ENCODE measurements at places on chromosomes 6 and 20.

GRCh38 chr20:25280051-25280573 lies 32.2 kb downstream of the PYGB start:
- no peak for DNase-seq

DNA sequence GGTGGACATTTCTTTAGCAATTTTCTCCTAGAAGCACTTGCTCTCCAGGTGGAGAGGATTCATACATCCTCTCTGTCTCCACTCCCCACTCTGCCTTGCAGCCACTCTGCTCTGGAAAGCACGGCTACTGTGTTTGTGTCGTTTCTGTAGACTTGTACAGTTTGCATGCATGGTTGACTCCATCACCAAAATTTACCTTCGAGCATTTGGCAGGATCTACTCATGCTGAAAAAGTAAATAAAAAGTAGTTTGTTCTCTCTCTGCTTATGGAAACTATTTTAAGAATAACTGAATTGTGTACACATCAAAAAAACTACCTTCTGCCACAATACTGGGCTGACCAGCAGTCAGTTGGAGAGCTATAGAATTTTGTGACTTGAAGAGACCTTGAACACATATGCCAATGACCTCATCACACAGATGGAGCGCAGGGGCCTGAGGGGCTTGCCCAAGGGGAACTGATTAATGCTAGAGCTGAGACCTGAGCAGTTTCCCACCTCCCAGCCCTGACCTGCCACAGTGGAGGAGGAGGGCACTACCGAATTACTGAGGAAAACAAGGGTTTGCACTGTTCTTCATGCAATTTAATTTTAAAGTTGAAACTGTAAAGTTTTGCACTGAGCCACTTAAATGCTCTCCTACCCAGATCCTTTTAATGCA lies 33.7 kb upstream of the FOXQ1 start:
- no peak for DNase-seq

- DNase-seq: no peak
Measured at GRCh38 chr6:34181908-34182307, 36.0 kb upstream of the GRM4 start.

DNA sequence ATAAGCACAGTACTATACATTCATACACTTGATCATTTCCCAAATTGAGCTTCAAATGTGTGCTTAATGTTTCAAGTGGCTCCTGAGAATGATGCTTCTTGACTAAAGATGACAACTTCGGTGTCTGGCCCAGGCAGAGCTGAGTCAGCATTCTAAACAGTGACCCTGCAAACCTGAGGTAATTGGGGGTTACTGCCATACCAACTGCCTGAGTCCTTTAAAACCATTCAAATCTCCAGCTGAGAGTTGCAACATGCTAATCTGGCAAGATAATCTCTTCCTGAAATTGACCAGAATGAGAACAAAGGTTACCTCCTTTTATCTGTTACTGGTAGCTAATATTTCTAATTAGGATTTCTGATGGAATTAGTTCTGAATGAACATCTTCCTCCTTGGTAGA lies 8.2 kb downstream of the BACH2 start:
- DNase-seq: no peak

DNA sequence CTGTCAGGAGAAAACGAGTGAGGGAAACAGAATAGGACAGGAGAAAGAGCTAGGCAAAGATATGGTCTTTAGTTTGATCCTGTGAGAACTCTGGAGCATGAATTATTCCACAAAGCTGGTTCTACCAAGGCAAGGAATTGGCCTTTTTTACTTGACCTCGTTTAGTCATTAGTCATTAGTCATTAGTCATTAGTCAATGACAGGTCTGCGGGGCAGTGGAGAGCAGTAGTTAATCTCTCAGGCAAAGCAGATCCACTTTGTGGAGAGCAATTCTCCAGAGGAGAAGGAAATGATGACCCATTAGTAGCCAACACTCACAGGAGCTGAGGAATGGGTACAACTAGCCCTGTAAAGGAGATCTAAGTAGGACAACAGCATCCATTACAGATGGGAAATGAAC lies 22.0 kb upstream of the ABCC10 start:
- no peak for DNase-seq

DNA sequence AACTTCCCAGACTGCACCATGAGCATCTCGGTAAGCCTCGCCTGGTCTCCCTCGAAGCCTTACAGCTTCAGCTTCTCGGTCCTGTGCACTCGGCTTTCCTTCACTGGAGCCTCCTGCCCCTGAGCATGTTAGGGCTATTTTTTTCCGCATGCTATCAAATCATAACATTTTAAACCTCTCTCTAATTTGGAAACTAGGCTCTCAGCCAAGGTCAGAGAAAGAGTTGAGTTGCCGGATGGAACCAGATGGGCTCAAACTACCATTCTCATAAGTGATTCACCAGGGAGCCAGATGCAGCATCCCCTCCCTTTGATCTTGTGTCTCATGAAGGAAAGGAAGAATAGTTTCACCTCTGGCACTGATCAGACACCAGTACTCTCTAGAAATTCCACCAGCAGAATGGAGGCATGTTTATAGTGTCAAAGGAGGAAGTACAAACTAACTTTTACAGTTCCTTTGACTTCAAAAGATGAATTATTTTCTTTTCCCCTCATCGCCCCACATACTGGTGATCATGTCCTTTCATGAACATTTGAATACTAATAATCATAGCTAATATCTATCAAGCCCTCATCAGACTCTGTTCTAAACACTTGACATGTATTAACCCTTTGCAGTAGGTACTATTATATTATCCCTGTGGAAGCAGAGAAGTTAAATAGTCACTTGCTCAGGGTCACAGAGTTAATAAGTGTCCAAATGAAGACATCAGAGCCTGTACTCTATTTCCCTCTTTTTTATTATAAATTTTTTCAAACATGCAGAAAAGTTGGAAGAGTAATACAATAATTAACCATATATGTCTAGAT lies 46.7 kb downstream of the MAP1LC3A start:
- DNase-seq: no peak

GRCh38 chr6:62236784-62237183 lies 49.2 kb downstream of the KHDRBS2 start:
- DNase-seq: no peak

GRCh38 chr6:30990422-30991086 lies 7.0 kb downstream of the MUC21 start:
- no peak for DNase-seq

GRCh38 chr6:33993091-33993490 lies 152.8 kb downstream of the GRM4 start:
- no peak for DNase-seq

DNA sequence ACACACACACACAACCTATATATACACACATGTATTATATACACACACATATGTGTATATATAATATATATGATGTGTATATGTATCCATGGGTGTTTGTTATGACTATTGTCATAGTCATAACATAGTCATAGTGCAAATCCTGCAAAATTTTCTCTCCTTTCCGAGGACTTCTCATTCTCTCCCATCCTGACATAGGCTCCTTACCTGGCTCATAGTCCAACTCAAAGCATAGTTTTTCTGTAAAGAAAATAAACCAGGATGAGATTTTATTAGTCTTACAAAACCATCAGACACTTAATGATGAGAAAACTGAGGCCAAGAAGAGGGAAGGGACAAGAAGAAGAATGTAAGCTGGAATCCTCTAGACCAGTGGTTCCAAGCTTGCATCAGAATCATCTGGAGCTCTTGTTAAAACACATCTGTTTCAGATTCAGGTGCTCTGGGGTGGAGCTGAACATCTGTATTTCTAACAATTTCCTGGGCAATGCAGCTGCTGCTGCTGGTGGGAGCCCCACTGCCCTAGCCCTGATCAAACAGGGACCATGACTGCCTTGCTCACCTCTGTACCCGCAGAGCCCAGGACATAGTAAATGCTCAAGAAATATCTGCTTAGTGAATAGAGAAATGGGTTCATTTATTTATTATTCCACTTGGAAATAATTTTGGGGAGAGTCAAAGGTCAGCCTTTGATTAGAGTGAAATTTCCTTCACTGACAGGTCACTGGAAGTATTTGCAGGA lies 5.3 kb downstream of the TRIM10 start:
- DNase-seq: no peak

DNA sequence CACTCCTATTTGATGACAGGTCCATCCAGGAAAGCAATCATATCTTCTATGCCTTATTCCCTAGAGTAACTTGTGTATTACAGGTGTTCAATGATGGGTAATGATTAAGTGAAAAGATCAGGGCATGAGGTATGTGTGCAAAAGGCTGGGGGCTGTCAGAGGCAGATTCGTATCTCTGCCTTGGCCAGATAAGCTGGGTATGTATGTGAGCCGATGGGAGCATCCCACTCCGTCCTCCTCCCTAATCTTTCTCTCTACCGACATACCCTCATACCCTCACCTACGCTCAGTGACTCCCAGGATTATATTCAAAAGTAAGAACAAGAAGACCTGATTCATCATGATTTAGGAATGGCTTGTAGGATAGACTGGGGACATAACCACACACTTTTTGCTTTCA lies 238.7 kb downstream of the PLCB1 start:
- DNase-seq: no peak

GRCh38 chr20:13915284-13915683 lies 75.1 kb downstream of the SEL1L2 start:
- no peak for DNase-seq

Measured in T1000 (cell line).